ENCODE measurements at places on chromosomes 1 and 21. TPM values are rescaled to one million over a fixed set of nuclear protein-coding genes. Genes with fewer than 3 reads are reported as not detected.
A peak's percentile ranks its signal among the peaks of the same experiment; 100 is the strongest.

DNA sequence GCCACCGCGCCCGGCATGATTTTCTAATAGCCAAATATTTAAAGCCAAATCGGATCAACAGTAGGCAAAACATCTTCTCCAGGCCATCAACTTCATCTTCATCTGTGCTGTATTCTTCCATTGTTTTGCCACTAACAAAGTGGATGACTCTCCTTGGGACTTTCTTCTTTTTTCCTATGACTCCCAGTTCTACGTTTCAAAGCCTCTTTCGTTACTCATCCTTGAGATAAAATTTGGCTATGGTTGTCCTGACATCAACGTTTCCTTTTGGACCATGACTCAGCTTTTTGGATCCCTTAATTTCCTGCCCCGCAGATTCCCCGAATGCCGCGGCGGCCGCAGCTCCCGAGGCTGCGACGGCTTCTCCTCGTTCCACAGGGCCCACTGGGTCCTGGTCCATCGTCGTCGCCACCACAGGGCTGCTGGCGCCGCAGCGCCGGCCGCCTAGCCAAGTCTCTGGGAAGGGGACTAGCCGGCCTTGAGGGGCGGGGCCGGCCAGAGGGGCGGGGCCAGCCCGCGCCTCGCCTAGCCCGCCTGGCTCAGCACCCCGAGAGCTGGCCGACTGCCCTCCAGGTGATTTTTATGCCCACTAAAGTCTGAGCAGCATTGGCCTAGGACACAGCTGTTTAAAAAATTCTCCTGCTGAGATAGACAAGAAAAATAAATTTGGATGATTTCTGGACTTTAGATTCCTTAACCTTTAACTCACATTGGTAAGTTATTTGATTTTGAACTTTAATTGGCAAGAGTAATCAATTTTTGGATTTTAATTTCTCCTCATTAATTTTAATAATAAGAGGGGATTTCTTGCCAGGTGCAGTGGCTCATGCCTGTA is 93.9 kb downstream of the ADCY10 start:
- DNase-seq = no peak

- DNase-seq = no peak
Measured at GRCh38 chr1:202214089-202214843, 20.7 kb downstream of the LGR6 start.

GRCh38 chr1:44326821-44327465 is 28.1 kb downstream of the ERI3 start:
- DNase-seq = no peak

- peak; percentile 43 for DNase-seq
Measured at GRCh38 chr21:17783481-17784179, 35.5 kb downstream of the C21orf91 start.

DNA sequence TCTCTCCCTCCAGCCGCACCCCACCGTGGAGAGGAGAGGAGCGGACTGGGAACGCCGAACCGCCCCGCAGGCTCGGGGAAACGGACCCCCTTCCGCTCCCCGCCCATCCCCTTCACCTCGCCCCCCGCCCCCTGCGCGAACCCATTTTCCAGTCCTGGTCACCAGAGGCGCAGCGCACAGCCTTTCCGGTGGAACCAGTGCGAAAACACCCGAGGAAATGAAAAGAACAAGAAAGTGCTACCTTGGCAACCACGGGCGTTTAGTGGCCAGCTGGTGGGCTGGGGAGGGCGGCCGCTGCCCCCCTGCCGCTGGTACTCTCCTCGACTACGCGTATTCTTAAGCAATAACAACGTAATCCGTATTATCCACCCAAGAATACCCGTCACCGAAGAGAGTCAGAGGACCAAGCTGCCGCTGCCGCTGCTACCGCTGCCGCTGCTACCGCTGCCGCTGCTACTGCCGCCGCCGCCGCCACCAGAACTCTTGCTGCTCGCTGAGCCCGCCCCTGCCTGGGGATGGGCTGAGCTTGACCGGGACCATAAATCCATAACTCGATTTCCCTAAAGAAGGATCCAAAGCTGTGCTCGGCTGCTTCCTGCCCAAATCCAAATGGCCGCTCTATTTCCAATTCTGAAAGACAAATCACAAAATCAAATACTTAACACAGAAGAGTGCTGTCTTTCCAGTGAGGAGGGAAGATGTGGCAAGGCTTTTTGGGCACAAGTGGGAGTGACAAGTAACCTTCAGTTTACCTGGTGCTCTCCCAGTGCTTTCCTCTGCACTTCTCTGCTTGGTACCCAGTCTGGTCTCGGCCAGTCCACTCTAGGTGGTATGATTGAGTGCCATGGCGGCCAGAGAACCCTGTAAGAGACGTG is 125.2 kb upstream of the DPYD start:
- no peak for DNase-seq

- no peak for DNase-seq
Measured at GRCh38 chr1:32937061-32937460, 27.5 kb downstream of the RNF19B start.

GRCh38 chr1:1910651-1911331 is 4.3 kb upstream of the CALML6 start:
- no peak for DNase-seq

DNA sequence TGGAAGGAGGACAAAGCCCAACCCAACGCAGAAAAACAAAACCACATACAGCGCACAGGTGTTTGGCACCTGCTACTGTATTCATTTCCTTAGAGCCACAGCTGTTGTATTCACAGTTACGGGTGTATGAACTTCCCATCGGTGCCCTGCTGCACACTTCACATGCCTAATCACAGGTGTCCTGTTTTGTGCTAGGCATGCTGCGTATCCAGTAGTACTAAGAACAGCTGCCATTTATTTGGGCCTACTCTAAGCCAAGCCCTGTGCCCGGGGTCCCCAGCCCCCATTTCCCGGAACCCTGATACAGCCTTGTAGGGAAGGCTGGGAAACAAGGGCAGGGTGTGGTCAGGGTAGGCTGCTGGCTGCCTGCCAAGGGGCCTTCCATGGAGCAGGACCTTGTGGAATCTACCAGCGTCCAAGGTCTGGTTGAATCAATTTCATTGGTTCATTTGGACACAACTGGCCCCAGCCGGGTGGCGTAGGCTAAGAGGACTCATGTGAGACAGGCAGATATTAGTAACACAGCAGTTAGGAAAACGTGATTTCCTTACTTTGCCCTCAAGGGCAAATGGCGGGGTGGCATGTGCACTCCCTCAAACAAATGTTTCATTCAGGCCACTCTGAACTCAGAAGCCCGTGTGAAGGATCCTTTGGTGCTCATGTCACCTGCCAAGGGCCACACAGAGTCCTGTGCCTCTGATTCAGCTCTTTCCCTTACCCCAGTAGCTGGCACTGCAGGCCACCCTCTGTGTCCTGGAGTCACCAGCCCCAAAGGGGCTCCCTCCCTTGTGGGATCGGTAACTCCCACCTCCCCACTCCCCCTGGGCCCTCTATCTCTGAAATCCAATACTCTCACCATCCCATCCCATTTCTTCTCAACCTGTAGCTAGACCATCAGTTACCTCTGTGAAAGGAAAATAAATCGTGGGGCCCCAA is 986 bp upstream of the RNF186 start:
- no peak for DNase-seq

- no peak for DNase-seq
Measured at GRCh38 chr1:246695136-246695535, 29.1 kb upstream of the SCCPDH start.

KRTAP8-1 gene
- not detected for total RNA-seq

LCE2B gene
- not detected for total RNA-seq

PALMD gene
- 0.15 TPM for total RNA-seq

Measured in T-cell (primary cell).